Mammary epithelial cell (primary cell): ENCODE measurements at places on chromosomes 13 and 19.

GRCh38 chr19:19670070-19670551 lies 1.5 kb downstream of the ZNF101 start:
- DNase-seq, result no peak

DNA sequence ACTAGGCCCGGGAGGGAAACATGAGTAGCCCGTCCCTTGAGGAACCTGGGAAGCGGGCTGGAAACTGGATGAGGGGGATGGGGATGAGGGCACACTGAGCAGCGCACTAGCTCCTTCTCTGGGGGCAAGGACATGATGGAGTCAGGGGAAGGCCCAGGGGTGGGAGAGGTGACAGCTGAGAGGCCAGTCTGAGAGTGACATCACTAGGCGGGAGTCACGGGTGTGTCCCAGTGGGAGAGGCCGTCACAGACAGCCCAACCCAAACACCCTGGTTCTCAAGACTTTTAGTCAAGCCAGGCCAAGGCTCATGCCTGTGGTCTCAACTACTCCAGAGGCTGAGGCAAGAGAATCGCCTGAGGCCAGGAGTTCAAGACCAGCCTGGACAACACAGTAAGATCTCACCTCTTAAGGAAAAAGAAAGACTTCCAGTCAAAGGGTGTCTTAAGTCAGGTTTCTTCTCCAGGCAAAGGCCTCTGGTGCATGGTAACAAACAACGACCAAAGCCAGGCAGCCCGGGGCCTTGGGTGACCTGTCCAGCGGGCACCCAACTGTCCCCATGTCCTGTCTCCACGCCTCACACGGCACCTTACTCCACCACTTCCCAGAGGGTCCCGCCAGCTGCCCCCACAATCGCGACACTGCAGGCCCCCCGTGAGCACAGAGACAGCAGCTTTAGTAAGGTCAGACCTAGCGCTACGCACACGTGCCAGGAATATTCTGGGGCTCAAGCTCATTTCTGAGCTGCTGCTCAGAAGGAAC lies 25.5 kb upstream of the TIMM44 start:
- DNase-seq, result no peak

- DNase-seq, result peak; percentile 21
Measured at GRCh38 chr13:112619730-112620631, 32.0 kb upstream of the TUBGCP3 start.

GRCh38 chr13:48585456-48585840 lies 52.6 kb upstream of the RCBTB2 start:
- DNase-seq, result peak; percentile 95

DNA sequence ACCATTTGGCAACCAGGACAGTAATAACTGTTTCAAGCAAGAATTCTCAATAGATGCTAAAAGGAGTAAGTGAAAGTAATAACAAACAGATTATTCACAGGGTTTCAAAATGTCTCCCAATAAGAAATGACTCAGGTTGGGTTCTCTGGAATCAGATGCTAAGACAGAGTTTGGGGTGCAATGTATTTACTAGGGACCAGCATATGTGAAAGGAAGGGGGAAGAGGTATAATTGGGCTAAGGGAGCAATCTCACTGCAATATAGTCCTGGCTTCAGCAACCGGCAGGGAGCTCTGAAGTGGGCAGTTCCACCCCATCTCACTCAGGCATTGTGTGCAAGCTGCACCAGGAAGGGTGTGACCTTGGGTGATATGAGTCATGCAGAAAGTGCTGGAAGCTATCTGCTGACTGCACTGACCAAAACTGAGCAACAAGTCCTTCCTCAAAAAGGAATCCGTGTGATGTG lies 23.4 kb downstream of the ZDHHC20 start:
- peak; percentile 91 for DNase-seq

DNA sequence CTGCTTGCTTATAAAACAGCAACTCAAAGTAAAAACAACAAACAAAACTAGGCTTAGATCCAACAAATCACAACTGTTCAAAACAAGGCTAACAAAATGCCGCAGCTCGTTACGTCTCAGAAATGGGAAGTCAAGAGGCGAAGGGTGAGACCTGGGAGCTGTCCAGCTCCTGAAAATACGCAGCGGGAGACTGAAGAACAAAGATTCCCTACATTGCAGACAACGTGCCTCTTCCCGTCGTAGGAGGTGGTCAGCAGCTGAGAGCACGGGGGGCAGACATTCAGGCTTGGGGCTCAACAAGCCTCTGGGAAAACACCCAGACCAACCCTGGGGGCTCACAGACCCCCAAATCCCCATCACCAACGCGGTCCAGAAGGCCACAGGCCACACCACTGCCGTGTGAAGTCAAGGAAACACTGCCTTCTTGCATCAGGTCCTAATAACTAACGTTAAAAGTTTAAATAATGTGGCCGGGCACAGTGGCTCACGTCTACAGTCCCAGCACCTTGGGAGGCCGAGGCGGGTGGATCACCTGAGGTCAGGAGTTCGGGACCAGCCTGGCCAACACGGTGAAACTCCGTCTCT lies 13.5 kb downstream of the PLPP2 start:
- DNase-seq, result no peak

- no peak for DNase-seq
Measured at GRCh38 chr13:104872153-104872552, 1663.3 kb downstream of the EFNB2 start.

- DNase-seq, result peak; percentile 42
Measured at GRCh38 chr13:46903748-46904147, 6.9 kb upstream of the HTR2A start.

DNA sequence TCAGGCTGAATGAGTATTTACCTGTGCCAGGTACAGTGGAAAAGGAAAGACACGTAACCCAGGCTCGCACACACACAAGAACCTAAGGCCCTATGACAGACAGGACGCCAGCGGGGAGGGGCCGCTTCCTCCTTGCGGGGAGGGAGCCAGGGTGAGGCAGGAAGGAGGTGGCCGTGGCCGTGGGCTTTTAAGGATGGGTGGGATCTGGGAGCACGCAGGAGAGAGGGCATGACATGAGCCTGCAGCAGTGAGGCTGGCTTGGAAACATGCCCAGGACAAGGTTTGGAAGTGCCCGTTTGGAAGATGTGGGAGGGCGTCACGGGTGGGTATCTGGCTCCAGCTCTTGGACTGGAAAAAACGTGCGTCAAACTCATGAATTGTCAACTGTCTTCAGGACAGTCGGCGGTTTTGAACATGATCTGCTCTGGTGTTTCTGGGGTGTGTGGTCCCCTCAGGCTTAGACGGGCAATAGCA lies 20.1 kb downstream of the SH3GL1 start:
- DNase-seq, result peak; percentile 65
